ENCODE measurements at places on chromosomes 6 and 20.

- no peak for DNase-seq
Measured at GRCh38 chr6:161142957-161143296, 130.9 kb downstream of the AGPAT4 start.

DNA sequence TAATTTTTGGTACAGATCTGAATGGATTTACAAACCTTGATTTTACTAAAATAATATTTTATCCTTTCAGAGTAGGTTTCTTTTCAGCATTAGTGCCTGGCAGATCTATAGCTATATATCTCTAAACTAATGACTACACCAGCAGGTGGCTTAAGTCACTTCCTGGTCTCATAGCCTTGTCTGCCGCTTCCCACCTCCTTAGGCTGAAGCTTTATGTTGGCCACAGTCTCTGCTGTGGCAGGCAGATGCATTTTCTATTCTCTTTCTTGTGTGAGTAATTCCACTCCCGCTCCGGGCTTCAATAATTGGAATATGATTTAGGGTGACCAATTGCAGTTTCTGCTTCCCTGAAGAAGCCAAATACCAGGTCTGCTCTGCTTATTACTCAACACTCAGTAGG, 226.8 kb upstream of the HS3ST5 start:
- no peak for DNase-seq

GRCh38 chr20:10654630-10655029, 19.2 kb downstream of the JAG1 start:
- DNase-seq = no peak

- no peak for DNase-seq
Measured at GRCh38 chr6:146456886-146457285, 86.7 kb upstream of the RAB32 start.

GRCh38 chr20:43983904-43984361, 69.3 kb downstream of the TOX2 start:
- no peak for DNase-seq

- no peak for DNase-seq
Measured at GRCh38 chr6:133743621-133744020, 145.3 kb upstream of the TCF21 start.

GRCh38 chr20:6765469-6766058, 1.9 kb upstream of the BMP2 start:
- DNase-seq = no peak

GRCh38 chr20:11403711-11404110, 514.0 kb upstream of the BTBD3 start:
- DNase-seq = no peak

- DNase-seq = no peak
Measured at GRCh38 chr20:46683011-46683667, 6.1 kb downstream of the TP53RK start.

- no peak for DNase-seq
Measured at GRCh38 chr6:41298785-41299502, 12.5 kb upstream of the TREM1 start.

DNA sequence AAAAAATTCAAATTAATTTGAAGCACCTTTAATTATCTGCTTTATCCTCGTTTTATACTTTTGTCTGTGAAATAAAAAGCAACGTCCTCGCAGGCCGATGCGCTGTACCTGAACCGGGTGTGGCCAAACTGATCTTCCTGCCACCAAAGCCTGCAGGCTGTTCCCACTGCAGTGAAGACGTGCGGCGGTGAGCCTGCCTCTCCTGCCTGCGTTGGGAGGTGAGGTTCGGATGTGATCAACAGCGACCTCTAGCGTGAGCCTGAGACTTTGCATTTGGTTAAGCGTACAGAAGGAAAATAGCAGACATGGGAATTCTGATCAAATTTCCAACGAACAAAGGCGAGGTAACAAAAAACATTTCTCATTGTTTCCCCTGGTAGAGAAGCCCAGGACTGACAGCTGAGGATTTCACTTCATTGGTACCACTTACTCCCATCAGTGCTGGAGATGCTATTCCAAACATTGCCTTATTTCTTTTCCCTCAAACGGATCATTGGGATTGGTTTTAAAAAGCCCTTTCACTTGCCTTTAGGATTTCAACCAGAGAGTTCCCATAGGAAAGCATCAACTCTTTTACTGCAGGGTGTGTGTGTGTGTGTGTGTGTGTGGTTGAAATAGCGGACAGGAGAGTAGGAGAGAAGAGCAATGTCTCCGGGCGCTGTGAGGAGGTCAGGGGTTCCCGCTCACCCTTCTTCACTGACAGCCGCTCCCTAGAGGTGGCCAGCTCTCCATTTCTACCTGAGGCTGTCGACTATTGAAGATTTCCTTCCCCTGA, 56.6 kb upstream of the CCN6 start:
- DNase-seq = peak; percentile 61

- peak; percentile 19 for DNase-seq
Measured at GRCh38 chr20:9978397-9979004, 56.3 kb upstream of the ANKEF1 start.

GRCh38 chr6:42619963-42620362, 56.1 kb downstream of the UBR2 start:
- no peak for DNase-seq

DNA sequence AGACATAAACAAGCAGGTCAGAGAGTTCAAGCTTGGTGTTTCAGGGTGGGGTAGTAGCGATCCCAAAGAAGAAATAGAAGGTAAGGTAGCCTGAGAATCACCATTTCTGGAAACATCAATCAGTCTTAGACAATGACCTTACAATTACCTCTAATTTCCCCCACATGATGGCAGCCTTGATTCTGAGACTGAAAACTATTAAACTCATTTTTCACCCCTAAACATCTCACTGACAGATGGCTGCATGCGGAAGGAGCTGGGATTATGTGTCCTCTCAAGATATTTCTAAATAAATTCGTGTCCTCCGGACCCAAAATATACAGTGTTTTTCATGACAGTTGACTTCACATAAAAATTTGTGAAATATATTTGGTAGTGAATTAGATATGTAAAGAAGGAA, 61.0 kb downstream of the KIF6 start:
- no peak for DNase-seq

- DNase-seq = no peak
Measured at GRCh38 chr6:21599051-21599696, 5.6 kb downstream of the SOX4 start.

DNA sequence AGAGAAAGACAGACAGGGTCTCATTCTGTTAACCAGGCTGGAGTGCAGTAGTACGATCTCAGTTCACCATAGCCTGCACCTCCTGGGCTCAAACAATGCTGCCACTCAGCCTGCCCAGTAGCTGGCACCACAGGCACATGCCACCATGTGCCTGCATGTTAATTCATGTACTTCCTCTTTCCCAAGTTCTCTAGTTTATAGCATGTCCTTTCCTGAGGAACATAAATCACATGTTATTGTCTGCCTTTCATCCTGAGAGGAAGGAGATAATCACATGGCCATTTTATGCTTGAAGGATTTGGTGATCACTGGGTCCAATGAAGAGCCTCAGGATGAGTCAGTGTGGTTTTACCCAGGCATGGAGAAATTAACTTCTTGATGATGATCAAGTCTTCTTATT, 47.9 kb downstream of the COL11A2 start:
- DNase-seq = no peak

DNA sequence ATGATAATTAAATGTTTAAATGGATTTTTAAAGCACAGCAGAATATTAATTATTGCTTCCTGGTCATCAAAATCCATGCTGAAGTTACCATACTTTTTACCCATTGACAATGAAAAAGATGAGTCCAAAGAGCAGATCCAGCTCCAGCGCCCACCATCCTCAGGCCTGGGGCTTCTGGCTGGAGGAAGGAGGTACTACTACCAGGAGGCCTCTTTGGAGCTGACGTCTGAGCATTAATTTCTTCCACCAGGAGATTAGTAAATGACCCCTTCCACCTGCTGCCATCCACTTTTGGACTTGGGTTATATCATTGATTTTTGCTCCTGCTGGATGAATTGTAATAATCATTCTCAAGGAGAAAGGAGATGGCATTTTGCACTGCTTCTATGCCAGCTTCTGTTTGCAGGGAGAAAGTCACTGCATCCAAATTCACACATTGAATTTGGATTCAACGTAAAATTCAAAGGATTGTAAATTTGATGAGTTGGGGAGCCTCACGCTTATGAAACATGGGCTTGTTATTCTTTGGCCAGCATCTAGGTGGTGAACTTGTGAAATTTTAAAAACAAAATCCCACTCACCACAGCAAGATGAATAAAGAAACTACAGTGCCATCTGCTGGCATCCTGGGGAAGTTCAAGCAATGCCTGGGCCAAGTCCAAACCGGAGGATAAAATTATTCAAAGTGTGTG, 121.8 kb downstream of the SASH1 start:
- peak; percentile 46 for DNase-seq

GRCh38 chr20:5658912-5659345, 91.3 kb upstream of the SHLD1 start:
- peak; percentile 42 for DNase-seq

DNA sequence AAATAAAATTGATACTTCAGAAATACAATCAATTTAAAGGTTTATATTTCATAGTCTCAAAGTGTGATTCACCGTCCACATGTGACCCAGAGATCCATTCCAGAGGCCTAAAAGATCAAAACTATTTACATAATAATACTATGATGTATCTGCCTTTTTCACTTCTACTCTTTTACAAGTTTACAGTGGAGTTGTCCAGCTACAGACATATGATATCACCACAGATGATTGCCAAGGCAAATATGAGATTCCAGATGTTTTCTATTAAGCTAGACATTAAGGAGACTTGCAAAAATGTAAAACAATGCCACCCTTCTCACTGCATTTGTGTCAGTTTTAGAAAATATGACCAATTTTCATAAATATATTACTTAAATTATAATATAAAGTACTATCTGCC, 443.7 kb downstream of the GJA1 start:
- DNase-seq = no peak

DNA sequence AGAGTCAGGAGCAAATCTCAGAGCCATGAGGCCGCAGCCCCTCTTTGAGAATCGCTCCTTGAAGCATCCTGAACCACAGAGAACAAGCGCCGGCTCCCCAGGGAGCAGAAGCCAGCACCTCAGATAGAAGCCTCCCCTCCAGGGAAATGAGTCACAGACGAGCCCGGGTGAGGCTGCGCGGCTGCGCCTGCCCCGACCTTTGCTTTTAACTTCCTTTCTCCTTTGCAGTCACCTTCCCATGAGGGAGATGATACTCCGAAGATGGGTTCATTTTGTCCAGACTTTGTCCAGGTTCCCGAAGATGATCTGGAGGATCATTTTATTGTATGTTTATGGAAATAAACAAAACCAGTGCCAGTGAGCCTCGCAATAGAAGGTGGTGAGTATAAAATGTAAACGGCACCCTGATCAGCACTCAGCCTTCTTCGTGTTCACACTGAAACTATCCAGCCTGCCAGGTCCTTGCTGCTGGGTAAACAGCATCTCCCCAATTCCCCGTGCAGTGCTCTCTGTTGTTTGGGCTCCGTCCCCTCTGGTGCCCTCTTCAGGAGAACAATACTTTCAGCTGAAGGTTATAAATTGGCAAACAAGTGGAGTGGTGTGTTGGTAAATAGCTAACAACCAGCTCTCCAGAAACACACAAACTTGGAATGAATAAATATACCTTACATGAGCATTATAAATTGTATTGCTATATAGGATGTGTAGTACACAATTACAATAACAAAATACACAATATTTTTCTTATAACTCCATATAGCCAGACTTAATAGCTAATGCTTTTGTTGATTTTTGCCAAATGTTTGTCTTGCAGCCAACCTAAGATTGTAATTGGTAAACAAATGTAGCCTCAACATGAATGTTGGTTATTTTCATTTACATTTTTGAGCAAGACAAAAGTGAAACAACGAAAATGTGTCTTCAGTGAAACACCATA, 41.4 kb upstream of the TMEM181 start:
- DNase-seq = peak; percentile 33

GRCh38 chr6:3117912-3118352, 579 bp upstream of the BPHL start:
- DNase-seq = no peak

GRCh38 chr6:5257400-5257799, 3.4 kb downstream of the LYRM4 start:
- no peak for DNase-seq

GRCh38 chr6:145544514-145544913, 190.8 kb downstream of the EPM2A start:
- no peak for DNase-seq

GRCh38 chr6:47654255-47654654, 44.1 kb upstream of the ADGRF4 start:
- DNase-seq = no peak
